ENCODE measurements at places on chromosomes 5 and 9. TPM values are rescaled to one million over a fixed set of nuclear protein-coding genes. Genes with fewer than 3 reads are reported as not detected.

ANKRD31 gene
- 1.5 TPM for total RNA-seq

RNF208 gene
- total RNA-seq = 2.7 TPM

OBP2B gene
- total RNA-seq = not detected

LRRC19 gene
- not detected for total RNA-seq

ZSWIM6 gene
- 25.5 TPM for total RNA-seq

TLE1 gene
- 54.0 TPM for total RNA-seq

GLDC gene
- total RNA-seq = 18.4 TPM

PSD2 gene
- total RNA-seq = 6.9 TPM

MARVELD2 gene
- 4.1 TPM for total RNA-seq

CNOT6 gene
- 75.6 TPM for total RNA-seq

TEX10 gene
- total RNA-seq = 42.6 TPM

KCNV2 gene
- total RNA-seq = 134 TPM

SLC25A2 gene
- not detected for total RNA-seq

PTPRD gene
- total RNA-seq = 244 TPM

TNIP1 gene
- 66.5 TPM for total RNA-seq

SCGB3A1 gene
- 2.2 TPM for total RNA-seq

PCDHB10 gene
- total RNA-seq = 12.9 TPM

POU4F3 gene
- 0.27 TPM for total RNA-seq

ZNF483 gene
- 52.1 TPM for total RNA-seq

KIF4B gene
- 0.33 TPM for total RNA-seq

LPAR1 gene
- 50.1 TPM for total RNA-seq

RLN2 gene
- total RNA-seq = not detected

PPP3R2 gene
- total RNA-seq = 0.82 TPM

IL3 gene
- not detected for total RNA-seq

CDH9 gene
- total RNA-seq = 1.6 TPM

PAEP gene
- not detected for total RNA-seq

ADRB2 gene
- total RNA-seq = 3.8 TPM

PCDHAC2 gene
- 39.0 TPM for total RNA-seq

PCDHGC5 gene
- total RNA-seq = 6.6 TPM

SLC25A46 gene
- total RNA-seq = 93.6 TPM

LVRN gene
- 2.0 TPM for total RNA-seq

TMEM252 gene
- total RNA-seq = not detected

IL9 gene
- not detected for total RNA-seq

CFAP157 gene
- not detected for total RNA-seq

TMEM232 gene
- total RNA-seq = 11.8 TPM

SLC6A18 gene
- not detected for total RNA-seq

FOXD4 gene
- total RNA-seq = 0.82 TPM

CCDC192 gene
- total RNA-seq = not detected

PCDHB4 gene
- 4.5 TPM for total RNA-seq

FAM81B gene
- not detected for total RNA-seq

INSL4 gene
- not detected for total RNA-seq

LCN12 gene
- total RNA-seq = 2.9 TPM

PMPCA gene
- total RNA-seq = 53.7 TPM

ACOT12 gene
- not detected for total RNA-seq

ZNF169 gene
- 11.0 TPM for total RNA-seq

SLC4A9 gene
- total RNA-seq = not detected

CDH18 gene
- total RNA-seq = 19.5 TPM

MAST4 gene
- total RNA-seq = 25.5 TPM

PRRT1B gene
- not detected for total RNA-seq

ADGRD2 gene
- total RNA-seq = not detected

PFN3 gene
- total RNA-seq = not detected

Data from camera-type eye (tissue), 1 donor.